ENCODE measurements at places on chromosomes 12 and 14.
A peak's percentile ranks its signal among the peaks of the same experiment; 100 is the strongest.

- no peak for DNase-seq
These were observed 61.0 kb downstream of the SUSD6 start for GRCh38 chr14:69672356-69672755.

DNA sequence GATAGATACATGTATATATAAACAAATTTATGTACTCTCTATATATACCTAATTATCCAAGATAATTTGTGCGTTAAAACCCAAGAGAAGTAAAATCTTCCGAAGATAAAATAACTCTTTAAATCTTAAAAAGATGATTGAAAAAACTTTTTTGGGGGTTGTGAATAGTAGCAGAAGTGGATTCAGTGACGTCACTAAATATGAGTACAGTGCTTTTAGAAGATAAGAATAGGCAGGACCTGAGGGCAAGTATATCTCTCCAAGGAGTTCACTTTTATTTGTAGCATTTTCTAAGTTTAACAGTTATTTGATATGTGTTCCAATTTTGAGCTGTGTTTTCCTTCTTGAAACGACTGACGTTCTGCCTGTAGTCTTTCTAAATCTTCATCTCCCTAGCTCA is 319.8 kb downstream of the PPFIA2 start:
- DNase-seq, result no peak

GRCh38 chr14:55951341-55952206 is 166.6 kb upstream of the PELI2 start:
- DNase-seq, result no peak

GRCh38 chr14:61281186-61281947 is at the start of gene TMEM30B:
TMEM30B (minus strand) TSS chr14:61281338; CDS start chr14:61281147, 191 bp downstream.
- peak; percentile 97 for DNase-seq

DNA sequence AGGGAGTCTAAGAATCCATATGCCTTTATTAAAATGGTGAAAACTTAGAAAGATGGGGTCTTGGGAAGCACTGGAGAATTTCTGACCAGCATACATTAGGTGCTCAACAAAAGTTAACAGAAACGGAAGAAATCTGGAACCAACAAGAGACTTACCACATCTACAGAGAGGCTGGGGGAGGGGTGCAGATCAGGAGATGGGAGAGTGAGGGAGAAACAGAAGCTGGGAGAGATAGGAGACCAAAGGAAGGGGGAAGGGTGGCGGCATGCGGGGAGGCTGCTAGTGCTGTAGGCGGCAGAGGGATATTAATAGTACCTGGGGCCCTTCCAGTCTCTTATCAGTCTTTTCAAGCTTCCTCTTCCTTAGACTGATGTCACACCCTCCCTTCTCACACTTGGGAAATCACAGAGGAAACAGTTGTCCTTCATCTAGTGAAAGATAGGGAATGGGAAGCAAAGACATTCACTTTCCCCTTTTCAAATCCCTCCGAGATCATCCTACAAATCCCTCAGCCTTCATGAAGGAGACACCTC is 18.1 kb downstream of the ZBTB39 start:
- no peak for DNase-seq

GRCh38 chr14:91402348-91402747 is 15.3 kb downstream of the CCDC88C start:
- no peak for DNase-seq

DNA sequence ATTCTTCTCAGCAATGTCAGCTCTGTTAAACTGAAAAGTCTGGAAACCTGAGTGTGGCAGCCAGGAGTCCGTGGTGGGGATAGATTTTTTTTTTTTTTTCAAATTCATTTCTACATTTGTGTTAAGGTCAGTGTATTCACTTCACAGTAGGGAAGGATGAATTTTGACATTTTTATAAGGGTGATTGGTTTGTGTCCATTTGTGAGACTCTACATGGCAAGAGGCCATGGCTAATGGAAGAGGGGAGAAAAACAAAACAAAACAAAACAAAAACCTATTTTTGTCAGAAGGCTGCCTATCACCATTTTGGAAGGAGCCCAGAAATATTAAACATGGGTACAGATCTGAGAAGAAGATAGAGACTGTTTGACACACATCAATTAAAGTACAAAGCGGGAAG is 176.1 kb downstream of the RMST start:
- no peak for DNase-seq

DNA sequence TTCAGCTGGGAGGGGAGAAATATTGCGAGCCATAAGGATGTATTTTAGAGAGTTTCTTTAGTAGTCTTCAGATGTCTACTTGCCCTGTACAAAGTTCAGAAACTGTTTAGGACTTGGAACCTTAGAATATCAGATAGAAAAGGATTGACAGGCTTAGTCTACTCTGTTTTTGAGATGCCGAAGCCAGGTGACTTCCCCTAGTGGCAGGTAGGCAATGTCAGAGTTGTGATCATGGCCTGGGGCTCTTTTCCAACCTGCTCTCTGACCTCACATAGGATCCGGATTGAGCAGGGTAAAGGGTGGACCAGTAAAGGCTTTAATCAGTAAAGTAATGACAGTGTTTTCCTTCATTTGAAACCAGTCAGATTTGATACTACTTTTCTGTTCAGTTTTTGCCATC is 59.6 kb downstream of the PRKCH start:
- peak; percentile 35 for DNase-seq

- peak; percentile 86 for DNase-seq
These were observed 3.9 kb downstream of the KDM2B start for GRCh38 chr12:121576851-121577391.

GRCh38 chr14:102316338-102316742 is 3.2 kb upstream of the ZNF839 start:
- DNase-seq, result peak; percentile 59

DNA sequence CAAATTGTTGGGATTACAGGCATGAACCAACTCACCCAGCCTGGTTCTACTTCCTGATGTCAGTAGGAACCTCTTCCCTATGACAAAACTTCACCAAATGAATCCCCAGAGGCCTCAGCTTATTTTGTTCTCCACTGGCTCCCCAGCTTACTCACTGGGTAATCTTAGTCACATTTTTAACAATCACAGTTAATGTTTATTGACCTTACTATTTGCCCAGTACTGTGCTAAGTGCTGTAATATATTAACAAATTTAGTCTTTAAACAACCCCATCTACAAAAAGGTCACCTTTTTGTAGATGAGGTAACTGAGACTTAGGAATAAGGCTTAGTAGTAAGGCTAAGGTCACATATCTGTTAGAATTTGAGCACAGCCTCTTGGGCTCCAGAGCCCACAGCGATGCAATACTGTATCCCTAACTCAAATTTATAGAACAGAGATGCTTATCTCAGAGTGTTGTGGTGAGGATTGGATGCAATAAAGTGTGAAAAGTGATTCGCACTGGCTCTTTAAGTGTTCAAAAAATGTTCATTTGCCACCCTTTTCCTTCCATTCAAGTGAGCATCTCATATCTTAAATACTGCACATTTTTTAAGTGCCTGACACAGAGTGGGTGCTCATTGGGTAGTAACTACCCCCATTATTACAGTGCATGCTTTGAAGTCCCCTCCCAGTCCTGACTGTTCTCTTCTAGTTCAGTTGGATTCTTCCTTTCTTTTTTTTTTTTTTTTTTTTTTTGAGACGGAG is 146.4 kb upstream of the ARHGAP5 start:
- peak; percentile 70 for DNase-seq

Data from epithelial cell of esophagus (primary cell).